Foreskin fibroblast (primary cell): ENCODE measurements at places on chromosomes 6 and 20.

DNA sequence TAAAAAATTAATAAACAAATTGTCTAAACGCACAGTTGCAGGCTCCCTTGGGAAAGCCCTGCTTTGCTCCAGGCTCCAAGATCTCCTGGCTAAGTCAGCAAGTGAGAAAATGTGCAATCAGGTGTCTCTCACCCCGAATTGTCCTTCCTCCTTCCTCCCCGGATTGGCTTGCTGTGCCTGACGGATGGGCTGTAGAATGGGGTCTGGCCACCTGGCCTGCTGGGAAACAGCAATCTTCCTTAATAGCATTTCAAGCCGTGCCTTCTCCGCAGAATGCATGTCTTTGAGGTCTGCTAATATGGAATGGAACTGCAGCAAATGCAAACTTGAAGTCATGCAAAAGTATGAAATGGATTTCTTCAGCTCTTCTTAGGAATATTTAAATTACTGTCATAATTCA lies 43.7 kb upstream of the CDKAL1 start:
- no peak for DNase-seq

GRCh38 chr6:110760589-110760988 lies 54.7 kb downstream of the CDK19 start:
- no peak for DNase-seq

DNA sequence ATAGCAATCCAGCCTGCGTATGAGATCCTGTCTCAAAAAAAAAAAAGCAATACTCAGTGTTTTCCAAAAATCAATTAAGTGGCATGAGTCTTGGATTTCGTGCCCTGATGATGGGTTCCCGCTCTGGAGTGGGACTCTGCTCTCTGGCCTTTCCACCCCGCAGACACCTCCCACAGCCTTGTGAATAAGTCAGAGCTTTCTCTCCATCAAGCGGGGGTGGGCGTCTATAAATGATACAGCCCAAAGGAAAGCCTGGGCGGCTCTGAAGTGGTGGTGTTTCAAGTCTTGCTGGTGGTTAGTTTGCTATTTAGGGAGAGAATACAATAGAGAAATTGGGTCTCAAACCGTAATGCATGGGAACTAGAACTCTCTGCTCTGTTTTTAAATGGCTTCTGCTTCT lies 52.5 kb upstream of the TAGAP start:
- DNase-seq: no peak

DNA sequence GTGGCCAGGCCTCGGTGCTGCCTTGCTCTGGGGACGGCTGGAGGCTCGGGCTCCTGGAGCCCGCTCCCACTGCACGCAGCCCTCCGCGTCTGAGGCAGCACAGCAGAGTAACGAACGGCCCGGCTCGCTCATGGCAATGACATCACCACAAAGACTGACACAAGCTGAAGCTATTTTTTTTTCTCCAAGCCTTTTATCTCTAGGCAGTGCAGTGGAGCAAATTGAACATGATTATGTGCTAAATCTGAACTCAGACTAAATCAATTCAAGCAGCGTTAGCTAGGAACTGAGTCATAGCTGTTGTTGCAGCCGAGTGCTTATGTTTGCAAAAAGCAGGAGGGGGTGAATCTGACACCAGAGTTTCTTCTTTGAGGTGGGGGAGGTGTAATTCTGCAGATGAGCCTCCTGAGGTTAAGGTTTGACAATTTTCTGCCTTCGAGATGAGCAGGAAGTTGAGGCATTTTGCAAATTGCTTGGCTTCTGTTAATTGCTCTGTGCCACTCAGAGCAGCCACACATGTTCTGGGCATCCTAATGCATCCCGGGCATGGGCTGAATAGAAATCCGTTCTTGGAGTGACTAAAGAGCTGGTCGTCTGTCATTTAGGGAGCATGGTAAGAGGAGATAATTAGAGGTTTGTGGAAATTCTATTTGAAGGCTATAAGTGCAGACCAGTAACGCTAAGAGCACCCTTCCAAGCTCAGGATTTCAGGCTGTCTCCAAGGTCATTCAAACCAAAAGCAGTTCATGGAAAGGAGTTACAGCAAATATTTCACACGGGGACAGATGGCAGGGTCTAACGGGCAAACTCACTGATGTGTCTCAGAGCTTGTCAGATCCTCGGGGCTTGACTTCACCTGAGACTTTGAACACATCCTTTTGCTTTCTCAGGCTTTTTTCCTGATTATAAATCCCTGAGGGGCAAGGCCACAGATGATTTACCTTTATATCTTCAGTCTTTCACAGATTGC lies 155.1 kb upstream of the ENPP5 start:
- DNase-seq: peak; percentile 76

DNA sequence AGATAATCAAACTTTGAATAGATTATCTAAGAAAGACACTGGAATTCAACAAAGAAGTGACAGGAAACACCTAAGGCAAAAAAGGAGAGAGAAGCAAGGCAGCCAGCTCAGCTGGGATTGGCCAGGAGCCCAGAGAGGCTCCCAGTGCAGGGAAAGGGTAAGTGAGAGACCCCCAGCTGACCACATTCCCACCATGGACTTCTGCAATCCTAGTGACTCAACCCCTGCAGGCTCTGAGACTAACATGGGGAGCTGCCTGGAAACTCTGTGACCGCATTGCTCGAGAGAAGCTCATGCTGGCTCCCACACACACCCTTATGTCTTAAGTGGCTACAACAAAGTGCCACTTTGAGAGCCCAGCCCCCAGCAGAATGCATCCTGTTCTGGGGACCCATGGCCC lies 215.1 kb downstream of the PACRG start:
- peak; percentile 74 for DNase-seq

- DNase-seq: no peak
Measured at GRCh38 chr20:63372971-63373885, 12.1 kb upstream of the CHRNA4 start.
